ENCODE measurements at places on chromosomes 13 and 19. TPM values are rescaled to one million over a fixed set of nuclear protein-coding genes. Genes with fewer than 3 reads are reported as not detected.

DNA sequence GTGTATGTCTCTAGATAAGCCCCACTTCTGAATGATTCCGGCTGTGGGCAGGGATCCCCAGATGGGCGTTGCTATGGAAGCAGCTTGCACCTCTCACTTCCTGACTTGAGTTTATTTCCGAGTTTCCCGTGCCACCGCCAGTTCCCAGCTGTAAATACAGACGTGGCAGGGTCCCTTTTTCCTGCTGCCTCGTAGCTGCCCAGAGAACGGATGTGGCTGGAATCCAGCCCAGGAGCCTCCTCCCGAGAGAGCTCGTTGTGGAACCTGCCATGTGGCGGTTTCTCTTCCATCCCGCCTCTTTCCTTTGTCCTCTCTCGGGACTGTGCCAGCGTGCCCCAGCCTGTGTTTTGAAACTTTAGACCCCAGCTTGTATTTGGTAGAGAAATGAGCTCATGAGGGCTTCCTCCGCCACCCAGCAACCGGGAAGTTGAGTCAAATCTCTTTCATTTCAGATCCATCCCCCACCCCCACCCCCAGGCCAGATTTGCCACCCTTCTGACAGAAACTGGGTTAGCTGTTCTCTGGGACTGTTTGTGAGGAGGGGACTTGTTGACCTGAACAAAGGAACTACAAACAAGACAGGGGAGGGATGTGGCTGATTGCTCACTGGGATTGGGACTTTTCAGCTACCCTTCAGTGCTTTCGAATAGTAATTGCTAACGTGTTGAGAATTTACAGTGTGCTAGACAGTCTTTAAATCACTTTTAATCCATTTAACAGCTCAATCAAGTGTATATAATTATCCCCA is 96.6 kb downstream of the SIPA1L3 start:
- DNase-seq, result peak; percentile 92

- DNase-seq, result no peak
Observed at GRCh38 chr13:91778123-91778522, 379.7 kb downstream of the GPC5 start.

DNA sequence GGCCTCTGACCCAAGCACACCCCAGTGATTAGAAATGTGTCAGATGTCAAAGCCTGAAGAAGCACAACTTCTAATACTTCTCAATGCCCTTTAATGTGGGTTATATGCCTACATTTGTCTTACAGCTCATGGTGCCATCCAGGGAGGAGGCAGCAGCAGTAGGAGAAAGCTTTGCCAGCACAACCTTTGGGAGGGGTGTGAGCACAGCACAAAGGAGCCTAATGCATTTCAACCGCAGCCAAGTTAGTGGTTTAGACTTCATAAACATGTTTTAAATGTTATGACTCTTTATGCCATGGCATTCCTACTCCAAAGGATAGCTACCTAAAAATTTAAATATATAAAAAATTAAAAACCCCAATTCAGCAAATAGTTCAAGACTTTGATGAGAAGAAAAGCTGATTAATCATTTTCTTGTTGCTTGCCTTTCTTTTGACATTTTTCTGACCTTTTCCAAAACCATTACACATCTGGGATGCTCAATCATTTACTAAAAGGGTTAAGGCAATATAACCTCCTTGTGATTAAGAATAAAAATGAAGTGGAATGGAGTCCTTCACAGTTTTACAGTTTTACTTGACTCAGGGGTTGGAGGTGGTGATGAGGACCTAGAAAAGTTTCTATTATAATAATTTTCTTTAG is 142.7 kb downstream of the DLEU7 start:
- DNase-seq, result no peak

GRCh38 chr13:63198071-63198470 is 1782.4 kb upstream of the PCDH20 start:
- peak; percentile 45 for DNase-seq

GRCh38 chr19:38932425-38933179 is 1.9 kb downstream of the MRPS12 start:
- peak; percentile 44 for DNase-seq

- peak; percentile 83 for DNase-seq
Observed at GRCh38 chr13:33228648-33229445, 56.7 kb downstream of the STARD13 start.

GRCh38 chr19:32309711-32310390 is 35.6 kb upstream of the ZNF507 start:
- no peak for DNase-seq

- DNase-seq, result no peak
Observed at GRCh38 chr13:54949735-54950134, 1921.1 kb downstream of the OLFM4 start.

DNA sequence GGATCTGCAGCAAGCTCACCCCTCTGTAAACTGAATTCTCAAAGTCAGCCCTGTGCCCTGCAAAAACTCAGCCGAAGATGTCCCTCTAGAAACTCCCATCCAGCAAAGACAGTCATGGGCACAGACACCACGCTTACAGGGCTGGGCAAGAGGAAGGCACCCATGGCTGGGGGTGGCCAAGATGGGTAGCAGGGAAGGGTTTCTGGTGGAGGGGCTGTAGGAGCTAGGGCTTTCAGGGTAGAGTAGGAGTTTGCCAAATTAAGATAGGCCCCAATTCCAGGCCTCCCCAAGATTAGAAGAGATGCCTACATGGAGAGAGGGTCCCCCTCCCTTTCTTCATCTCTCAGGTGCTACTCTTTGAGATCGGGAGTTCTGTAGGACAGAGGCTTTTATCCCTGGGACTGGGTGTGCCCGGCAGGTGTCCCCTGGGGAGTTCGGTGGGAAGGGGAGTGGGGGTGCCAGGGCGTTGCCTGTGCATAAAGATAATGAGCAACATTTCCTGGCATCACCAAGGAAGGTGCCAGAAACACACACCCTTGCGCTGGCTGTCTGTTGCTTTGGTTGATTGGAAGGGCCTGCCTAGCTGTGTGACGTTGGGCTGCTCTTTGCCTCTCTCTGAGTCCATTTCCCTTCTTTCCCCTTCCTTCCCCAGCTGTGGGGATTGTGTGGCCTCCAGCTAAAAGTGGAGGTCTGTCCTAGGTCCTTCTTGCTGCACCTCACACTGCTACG is 9.4 kb downstream of the NRTN start:
- no peak for DNase-seq

GRCh38 chr13:90757127-90757680 is 590.3 kb upstream of the MIR17HG start:
- no peak for DNase-seq

GRCh38 chr19:44613295-44614178 is at the start of gene IGSF23:
Gene IGSF23, plus strand, starts transcription at chr19:44613563. Its CDS starts 83 bp downstream, at chr19:44613646.
- no peak for DNase-seq

DNA sequence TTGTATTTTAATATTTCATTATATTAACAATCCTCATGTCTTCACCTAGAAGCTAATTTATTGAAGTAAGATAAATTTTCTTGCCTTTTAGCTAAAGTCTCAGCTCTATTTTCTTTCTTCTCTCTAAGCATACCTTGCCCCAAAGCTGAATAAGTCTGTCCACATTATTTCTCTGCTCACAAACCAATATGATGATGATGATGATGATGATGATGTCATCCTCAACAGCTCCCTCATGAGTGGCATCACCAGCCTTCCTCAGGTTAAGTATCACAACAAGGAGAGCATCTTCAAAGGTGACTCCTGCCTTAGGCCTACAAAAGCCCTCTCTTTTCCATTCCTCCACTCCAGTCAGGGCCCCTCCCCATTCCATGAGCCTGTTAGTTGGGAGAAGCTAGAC is 31.9 kb upstream of the ATP12A start:
- no peak for DNase-seq

- no peak for DNase-seq
Observed at GRCh38 chr19:53780506-53780905, 43.6 kb downstream of the NLRP12 start.

- peak; percentile 39 for DNase-seq
Observed at GRCh38 chr19:17332677-17333581, 1.7 kb downstream of the ANO8 start.

DNA sequence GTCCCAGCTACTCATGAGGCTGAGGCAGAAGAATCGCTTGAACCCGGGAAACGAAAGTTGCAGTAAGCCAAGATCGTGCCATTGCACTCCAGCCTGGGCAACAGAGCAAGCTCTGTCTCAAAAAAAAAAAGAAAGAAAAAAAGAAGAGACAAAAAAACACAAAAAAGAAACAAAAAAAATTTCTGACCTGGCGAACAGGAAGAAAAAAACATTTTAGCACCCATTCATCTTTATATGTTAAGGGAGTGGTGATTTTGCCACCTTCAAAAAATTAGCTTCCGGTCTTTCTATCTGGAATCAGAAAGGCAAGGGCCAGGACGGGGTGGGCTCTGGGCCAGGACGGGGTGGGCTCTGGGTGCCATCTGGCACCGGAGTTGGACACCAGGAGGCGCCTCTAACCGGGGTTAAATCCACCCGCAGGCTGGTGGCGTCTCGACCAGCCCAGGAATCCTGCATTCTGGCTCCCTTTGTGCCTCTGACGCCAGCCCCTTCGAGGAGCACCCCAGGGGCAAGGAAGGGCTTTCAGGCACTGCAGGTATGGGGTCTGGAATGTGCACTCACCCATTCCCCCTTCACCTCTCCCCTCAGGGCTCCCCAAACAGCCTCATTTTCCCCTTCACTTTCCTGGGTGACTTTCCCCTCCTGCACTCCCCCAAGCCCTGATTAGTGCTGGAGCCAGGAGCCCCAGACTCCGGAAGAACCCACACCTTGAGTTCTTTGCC is 10.4 kb upstream of the ZSWIM4 start:
- peak; percentile 58 for DNase-seq

DNA sequence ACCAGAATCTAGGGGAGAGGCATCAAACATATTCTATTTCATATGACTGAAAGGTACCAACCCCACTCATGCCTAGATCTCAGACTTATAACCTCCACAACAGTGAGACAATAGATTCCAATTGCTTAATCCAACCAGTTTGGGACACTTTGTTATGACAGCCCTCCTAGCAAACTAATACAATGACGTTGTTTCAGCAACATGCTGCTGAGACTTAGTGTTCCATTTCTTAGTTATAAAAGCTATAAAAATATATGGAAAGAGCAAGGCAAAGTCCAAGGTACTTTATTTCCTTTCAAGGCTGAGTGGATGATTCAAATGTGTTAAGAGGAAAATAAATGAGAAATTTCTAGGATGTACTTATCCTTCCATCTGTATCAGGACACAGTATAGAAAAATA is 352.0 kb downstream of the FGF14 start:
- no peak for DNase-seq

GRCh38 chr19:7905268-7905667 is 1.6 kb downstream of the MAP2K7 start:
- DNase-seq, result no peak

- no peak for DNase-seq
Observed at GRCh38 chr19:19278315-19278714, 5.2 kb upstream of the TM6SF2 start.

- no peak for DNase-seq
Observed at GRCh38 chr13:100789481-100789880, 114.9 kb upstream of the TMTC4 start.

DNA sequence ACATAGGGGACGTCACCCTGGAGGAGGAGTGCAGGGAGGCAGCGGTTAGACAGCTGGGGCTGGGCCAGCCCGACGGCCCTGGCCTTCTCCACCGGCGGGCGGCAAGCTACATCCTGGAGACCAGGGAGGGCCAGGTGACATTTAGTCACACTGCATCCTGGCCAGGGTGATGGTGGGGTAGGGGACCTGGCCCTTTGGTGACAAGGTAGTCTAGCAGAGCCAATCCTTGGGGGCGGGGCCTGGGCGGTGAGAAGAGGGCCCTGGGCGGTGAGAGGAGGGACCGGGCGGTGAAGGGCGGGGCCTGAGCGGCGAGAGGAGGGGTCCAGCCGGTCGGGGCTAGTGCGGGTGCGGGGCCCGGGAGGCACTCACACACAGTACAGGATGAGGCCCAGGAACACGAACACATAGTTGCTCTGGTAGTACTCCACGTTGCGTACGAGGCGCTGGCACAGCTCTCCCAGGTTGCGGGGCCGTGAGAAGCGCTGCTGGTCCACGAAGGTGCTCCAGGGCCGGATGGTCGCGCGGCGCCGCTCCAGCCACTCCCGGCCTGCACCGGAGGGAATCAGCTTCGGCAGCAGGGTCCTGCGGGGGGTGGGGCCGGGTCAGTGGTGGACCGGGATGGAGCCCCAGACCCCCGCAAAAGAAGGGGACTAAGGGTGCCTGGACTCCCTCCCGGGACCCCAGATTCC is 610 bp downstream of the RABAC1 start:
- peak; percentile 62 for DNase-seq

- no peak for DNase-seq
Observed at GRCh38 chr19:55698256-55698655, 23.2 kb downstream of the EPN1 start.

GRCh38 chr19:28864024-28864503 is 348.9 kb downstream of the UQCRFS1 start:
- no peak for DNase-seq

DNA sequence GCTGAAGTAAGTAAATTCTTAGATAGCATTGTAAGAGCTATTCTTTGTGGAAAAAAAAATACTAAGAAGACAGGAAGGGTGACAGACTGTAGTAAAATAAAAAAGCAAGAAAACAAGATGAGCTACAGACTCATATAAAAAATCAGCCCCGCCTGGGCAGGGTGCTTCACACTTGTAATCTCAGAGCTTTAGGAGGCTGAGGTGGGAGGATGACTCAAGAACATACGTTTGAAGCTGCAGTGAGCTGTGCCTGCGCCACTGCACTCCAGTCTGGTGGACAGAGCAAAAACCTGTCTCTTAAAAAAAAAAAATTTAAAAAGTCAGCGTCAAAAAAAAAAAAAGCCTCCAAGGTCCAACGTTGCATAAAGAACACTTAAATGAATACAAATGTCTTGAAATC is 102.1 kb downstream of the VWA8 start:
- DNase-seq, result peak; percentile 26

- DNase-seq, result no peak
Observed at GRCh38 chr13:92097337-92097903, 699.0 kb downstream of the GPC5 start.

DNA sequence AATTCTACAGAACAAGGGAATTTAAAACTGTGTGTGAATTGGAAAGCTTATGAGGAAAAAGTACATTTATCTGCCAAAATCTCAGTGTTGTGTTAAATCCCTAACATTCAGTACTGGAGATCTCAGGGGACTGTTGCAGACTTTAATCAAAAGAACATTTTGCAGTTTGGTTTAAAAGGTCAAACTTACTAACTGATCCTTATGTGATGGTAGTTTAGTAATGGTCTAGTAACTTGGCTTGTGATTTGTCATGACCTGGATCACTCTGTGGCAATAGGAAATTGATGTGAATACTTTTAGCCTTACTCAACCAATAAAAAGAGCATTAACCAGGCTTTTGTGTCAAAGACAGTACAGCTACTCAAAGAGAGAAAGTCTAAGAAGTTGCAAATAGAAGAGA is 862.1 kb upstream of the MIR17HG start:
- DNase-seq, result peak; percentile 65

- DNase-seq, result no peak
Observed at GRCh38 chr13:41246969-41247680, 16.3 kb downstream of the MTRF1 start.

The SCEL gene
- total RNA-seq, result not detected

The RAB3A gene
- total RNA-seq, result 2.8 TPM

The LYPD5 gene
- under 0.01 TPM for total RNA-seq

The STK24 gene
- 36.1 TPM for total RNA-seq

The ZNF582 gene
- 1.8 TPM for total RNA-seq

The LPAR2 gene
- total RNA-seq, result under 0.01 TPM

The FGF21 gene
- total RNA-seq, result not detected

The SYNGR4 gene
- not detected for total RNA-seq

The GJB6 gene
- total RNA-seq, result not detected

Measured in IMR-90 (cell line).